ENCODE measurements at places on chromosomes 12 and 14.
A peak's percentile ranks its signal among the peaks of the same experiment; 100 is the strongest.

DNA sequence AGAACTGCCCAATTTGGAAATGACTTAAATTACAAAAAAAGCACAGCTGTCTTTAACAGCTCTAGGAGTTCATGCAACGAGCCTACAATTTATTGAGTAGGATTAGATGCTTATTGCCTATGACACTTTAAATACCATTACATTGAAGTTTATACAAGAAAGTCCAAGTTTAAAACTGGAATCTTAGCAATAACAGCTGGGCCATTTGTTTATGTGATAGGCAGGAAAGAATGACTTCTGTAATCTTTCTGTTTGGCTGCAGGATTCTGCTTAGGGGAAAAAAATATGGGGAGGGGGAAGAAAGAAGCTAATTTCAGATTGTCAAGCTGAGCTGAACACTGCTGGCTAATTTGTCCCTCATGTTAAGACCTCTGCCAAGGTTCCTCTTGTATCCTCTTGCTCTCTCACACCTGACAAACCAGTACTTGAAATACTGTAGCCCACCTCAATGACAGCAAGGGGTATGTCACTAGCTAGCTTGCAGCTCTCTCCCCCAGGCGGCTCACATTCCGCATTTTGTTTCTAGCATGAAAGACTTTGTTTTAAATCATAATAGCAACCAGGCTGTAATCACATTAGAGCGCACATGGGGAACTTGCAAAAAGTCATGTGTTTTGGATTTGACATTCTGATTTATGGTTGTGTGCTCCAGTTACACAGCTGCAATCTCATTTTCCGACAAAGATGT is 384.8 kb downstream of the BMP4 start:
- no peak for DNase-seq

DNA sequence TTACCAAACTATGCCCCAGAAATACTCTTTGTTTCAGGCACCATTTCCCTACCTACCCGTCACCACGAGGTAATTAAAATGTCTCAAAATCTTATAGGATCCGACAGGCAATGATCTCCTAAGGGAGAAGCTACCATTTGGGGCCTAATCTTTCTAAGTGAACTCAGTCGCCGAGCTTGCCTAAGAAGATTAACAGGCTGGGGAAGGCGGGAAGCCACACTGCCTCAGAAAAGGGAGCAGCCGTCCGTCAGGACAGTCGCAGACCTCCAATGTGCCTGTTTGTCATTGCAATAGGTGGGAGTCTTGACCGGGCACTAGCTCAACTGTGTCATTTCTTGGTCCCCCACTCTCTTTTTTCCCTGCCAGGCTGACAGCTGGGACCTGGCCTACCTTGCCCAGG is 4.6 kb downstream of the TTC7B start:
- no peak for DNase-seq

DNA sequence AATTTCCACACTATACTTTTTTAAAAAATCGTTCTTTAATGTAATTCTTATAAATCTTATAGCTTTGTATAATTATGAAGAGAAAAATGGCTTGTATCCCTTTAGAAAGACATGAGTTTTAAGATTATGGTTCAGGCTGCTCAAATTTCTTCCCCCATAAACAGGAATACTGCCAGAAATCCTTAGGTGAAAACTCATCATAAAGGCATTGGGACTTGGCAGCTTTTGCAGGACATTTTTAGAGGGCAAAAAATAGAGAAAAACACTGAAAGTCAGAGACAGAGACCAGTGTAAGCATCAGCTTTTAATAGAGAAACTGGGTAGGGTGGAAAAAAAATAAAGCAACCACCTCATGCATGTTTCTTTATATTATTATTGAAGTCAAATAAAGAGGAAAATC is 29.1 kb downstream of the LRRK2 start:
- DNase-seq, result no peak

GRCh38 chr12:111753144-111753881 is 13.4 kb upstream of the ALDH2 start:
- DNase-seq, result no peak

GRCh38 chr12:92404259-92404894 is 258.7 kb upstream of the BTG1 start:
- no peak for DNase-seq

DNA sequence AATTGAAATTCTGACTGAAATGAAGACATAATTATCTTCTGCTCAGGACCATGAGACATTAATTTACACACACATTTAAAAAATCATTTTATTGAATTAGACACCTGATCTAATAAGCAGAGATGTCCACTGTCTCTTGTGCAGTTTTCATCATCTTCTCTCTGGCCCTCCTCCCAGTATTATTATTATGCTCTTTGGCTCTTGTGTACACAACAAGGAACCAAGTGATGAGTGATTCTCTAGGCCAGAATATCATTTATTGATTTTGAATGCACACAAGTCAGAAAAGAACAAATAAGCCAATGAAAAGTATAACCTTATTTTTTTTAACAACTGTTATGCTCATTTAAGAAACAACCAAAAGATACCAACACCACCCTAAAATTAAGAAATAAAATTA is 244.7 kb upstream of the KRR1 start:
- DNase-seq, result no peak

- no peak for DNase-seq
Measured at GRCh38 chr12:110686294-110686903, 2.5 kb downstream of the HVCN1 start.

- no peak for DNase-seq
Measured at GRCh38 chr14:80110721-80111120, 100.6 kb downstream of the DIO2 start.

- DNase-seq, result no peak
Measured at GRCh38 chr12:39440101-39440500, 2.8 kb downstream of the KIF21A start.

DNA sequence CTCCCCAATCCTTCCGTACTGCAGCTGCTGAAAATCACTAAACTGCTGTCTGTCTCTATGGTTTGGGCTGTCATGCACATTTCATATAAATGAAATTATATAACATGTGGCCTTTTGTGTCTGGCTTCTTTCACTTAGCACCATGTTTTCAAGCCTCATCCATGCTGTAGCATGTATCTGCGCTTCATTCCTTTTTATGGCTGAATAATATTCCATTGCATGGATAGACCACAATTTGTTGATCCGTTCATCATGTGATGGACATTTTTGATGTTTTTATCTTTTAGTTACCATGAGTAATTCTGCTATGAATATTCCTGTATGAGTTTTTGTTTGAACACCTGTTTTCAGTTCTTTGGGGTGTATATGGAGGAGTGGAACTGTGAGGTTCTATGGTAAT is 32.6 kb upstream of the MED13L start:
- no peak for DNase-seq

GRCh38 chr14:55843718-55844403 is 263.9 kb downstream of the KTN1 start:
- DNase-seq, result no peak

DNA sequence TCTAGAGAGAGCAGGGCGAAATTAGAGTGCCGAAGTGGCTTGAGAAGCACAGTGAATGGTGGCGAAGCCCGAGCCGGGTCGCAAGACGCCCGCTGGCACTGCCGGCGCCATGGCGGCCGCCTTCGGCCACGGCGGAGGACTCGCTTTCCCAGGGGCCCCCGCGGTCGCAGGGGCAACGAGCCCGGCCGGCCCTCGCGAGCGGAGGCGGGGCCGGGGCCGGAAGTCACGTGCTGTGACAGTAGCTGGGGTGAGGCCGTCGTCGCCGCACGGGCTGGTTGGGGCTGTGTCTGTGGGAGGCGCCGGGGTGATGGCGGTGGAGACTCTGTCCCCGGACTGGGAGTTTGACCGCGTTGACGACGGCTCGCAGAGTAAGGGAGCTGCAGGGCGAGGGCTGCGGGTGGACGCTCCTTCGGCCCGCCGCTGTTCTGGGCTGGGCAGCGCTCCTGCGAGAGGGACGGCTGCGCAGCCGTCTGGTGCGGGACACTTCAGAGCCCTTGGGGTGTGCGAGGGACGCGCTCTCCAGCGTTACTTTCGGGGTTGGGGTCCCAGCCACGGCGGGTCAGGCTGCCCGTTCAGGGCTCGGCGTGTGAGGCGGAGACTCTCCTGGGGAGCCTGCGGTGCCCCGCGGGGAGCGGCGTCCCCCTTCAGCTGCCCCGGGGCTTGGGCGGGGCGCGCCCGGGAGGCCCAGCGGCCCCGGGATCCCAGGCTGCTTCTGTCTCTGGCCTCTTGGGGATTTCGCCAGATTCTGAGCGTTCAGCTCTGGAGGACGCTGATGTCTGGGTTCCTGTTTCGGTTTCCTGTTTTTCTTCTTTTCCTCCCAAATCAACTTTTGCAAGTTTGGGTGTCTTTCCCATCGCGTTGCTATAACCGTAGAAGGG is at the start of gene WASHC4:
TSS of gene WASHC4 (plus strand) at position 238 of the 878 bp plus-strand sequence. CDS start at position 308, 70 bp downstream.
- peak; percentile 95 for DNase-seq

DNA sequence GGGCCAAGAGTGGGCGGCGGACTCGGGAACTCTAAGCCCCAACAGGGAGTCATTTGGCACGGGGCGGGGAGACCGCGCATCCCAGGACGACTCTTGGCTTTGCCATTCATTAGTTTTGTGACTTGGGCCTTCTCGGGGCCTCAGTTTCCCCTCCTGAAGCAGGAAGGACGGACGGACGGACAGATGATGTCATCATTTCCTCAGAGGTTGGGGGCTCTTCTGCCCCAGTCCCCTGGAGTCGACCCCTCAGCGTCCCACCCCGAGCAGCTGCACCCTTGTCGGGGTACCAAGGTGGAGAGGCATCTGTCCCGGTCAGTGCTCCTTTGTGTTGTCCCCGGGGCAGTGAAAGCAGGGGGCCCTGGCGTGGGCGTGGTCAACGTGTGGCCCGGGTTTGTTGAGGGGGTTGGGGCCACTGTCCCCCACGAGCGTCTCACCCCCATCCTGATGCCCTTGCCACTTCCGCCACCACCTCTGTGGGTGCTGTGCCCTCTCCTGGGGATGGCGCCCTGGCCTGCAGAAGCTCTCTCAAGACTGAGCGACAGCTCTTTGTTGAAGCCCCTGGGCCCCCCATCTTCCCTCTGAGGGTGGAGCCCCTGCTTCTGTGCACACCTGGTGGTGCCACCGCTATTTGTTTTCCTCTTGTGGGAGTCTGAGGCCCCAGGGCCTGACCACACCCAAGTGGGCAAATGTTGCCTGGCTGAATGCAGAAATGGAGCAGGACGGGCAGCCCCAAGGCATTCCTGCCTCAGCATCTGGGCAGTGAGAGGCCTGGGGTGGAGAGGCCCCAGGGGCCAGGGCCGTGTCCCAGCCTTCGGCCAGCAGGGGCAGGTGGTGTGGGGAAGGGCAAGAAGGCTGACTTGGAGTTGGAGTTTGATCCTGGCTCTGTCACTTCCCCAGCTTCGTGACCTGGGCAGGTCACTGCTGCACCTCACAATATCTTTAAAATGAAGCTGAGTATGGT is 896 bp downstream of the HHIPL1 start:
- DNase-seq, result no peak

DNA sequence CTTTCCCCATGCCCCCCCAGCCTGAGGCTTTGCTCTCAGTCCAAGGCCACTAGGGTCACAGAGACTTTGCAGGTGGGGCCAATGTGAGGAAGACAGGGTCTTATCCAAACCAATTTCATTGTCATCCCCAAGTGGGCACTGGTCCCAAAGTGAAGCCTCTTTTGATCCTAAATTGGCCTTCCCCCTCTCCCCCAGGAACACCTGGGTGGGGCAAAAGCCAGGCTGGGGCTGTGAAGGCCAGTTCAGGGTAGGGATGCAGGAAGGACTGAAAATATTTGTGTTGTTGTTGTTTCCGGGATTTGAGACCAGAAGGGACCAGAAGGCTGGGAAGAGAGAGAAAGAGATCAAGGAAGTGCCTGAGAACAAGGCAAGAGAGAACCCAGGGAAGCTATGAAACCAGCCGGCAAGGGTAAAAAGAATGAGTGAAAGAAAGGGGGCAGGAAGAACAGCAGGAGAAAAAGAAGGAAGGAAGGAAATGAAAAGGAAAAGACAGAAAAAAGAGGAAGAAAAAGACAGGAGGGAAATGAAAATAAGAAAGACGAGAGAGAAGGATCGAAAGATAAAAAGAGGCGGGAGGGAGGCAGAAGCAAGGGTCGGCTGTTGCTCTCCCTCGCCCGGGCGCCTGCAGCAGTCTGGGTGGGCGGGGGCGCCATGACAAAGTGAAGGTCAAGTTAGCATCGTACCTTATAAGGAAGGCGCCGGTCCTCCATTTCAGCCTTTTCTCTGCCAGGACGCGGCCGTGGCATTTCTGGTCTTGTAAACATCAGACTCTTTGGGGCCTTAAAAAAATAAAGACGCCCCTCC is 7.4 kb upstream of the HOXC11 start:
- no peak for DNase-seq

DNA sequence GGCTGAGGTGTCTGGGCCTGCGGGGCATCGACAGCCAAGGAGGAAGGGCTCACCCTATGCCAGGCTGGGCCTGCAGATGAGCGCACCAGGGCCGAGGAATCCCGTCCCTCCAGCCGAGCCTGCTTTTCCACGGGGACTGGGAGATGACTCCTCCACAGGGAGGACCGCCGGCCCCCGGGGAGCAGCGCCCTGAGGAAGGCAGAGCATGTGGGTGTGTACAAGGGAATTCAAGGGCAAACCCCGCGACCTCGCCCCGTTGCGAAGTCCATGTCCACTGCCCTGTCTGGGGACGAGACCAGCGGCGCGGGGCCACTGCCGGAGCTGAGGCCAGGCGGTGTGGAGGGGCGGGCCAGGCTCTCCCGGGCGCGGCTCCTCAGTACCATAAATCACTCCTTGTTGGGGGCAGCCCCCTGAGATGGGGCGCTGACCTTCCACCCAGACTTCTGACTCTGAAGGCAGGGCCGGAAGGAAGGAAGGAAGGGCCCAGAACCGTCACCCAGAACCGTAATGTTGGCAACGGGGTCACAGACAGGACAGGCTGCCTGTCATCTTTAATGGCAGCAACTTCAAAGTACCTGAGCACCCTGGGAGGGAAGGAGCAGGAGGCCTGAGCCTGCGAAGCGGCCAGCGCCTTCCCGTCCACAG is 52.5 kb downstream of the RNF34 start:
- no peak for DNase-seq

DNA sequence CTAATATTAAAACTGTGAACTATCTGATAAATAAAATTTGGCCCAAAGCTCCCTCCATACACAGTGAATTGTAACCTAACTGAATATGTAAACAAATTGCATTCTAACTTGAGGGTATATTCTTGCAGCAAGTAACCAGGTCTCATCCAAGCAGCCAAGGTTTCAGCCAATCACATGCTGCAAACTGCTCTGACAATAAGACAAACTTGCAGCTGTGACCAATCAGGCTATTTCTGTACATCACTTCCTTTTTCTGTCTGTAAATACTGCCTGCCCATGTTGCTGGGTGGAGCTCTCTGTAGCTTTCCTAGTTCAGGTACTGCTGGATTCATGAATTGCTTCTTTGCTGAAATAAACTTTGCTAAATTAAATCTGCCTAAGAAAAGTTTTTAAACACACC is 499.0 kb downstream of the GALC start:
- no peak for DNase-seq

GRCh38 chr12:65695113-65695865 is 129.0 kb upstream of the HMGA2 start:
- DNase-seq, result no peak

GRCh38 chr14:26218861-26219260 is 379.0 kb downstream of the NOVA1 start:
- no peak for DNase-seq

DNA sequence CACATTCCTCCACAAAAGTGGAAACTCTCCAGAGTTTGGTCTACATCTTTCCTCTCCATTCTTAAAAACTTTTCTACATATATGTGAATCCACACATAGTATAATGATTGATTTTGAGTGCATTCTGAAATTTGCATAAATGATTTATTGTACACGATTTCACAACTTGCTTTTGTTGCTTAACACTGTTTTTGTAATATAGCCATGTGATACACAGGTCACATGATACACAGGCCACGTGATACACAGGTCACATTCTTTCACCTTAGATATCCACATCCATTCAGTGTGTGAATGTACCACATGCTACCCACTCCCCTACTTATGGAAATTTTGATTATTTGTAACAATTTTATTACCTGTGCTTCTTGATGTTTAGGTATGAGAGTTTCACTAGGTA is 319.1 kb downstream of the ZFP36L1 start:
- no peak for DNase-seq
